Activated CD8-positive, alpha-beta memory T cell treated with anti-CD3 and anti-CD28 coated beads for 4 hours (primary cell): ENCODE measurements at places on chromosomes 13 and 19.

- no peak for DNase-seq
Measured at GRCh38 chr13:28494504-28494777, 487 bp downstream of the FLT1 start.

DNA sequence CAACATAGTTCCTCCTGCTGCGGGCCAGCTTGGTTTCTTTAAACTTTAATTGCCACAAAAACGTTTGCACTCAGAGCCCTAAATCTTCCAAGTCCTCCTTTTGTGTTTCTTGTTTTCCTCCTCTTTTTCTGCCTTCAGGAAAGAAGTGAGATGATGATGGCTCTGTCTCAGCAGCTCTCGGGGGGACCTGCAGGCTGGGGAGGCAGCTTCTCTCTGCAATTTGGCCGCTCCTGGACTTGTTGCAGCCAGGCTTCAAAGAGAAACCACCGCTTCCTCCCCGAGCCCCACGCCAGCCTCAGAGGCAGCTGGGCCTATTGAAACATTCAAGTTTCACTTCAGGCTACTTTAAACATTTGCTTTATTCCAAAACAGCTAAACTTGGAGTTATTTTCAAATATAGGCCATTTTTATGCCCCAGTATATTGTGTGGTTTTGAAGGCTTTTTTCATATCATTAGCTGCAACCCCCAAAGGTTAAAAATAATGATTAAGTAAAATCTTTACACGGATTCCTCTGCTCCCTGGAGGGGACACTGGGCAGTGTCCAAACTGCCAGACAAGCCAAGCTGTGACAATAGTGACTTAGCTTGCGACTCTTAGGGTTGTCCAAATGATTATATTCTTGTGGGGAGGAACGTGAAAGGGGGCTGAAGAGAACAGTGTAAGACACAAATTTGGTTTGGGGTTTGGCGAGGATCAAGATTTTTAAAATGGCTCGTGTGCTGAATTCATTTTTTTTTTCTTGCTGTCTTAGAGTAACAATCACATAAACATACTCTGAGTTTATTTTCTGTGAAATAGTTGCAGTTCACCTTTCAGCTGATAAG is 330.8 kb downstream of the DLEU7 start:
- DNase-seq, result no peak

DNA sequence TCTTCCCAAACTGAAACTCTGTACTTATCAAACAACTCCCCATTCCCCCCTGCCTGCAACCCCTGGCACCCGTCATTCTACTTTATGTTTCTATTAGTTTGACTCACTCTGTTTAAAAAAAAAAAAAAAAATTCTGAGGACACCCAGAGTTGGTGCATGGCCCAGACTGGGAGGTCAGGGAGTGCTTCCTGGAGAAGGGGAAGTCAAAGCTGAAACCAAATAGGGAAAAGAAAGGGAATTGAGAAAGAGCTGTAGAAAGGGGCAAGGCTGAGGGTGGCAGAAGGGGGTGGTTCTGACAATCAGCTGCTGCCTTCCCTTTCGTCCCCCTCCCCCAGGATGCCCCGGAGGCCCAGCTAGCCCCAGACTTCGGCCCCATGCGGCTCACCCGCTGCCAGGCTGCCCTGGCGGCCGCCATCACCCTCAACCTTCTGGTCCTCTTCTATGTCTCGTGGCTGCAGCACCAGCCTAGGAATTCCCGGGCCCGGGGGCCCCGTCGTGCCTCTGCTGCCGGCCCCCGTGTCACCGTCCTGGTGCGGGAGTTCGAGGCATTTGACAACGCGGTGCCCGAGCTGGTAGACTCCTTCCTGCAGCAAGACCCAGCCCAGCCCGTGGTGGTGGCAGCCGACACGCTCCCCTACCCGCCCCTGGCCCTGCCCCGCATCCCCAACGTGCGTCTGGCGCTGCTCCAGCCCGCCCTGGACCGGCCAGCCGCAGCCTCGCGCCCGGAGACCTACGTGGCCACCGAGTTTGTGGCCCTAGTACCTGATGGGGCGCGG is 9.0 kb upstream of the STRN4 start:
- no peak for DNase-seq

GRCh38 chr19:5809053-5809452 is 4.2 kb downstream of the NRTN start:
- DNase-seq, result no peak

DNA sequence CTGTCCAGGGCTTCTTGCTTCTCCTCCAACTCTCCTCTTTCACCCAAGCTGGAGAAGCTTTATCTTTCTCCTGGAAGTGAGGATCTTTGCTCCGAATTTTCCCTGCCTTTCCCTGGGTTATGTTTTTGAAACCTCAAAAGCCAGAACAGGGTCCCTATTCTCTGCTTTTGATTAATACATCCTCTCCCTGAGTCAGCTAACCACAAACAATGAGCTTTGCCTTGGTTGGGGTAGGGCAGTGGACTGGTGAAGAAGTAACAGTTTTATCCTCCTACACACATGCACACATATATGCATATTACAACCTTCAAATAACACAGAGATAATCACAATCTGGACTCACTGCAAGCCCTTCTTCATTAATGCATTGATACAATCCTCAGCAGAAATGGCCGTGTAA is 44.6 kb downstream of the DLEU7 start:
- DNase-seq, result no peak

- DNase-seq, result no peak
Measured at GRCh38 chr13:111882351-111882750, 184.6 kb upstream of the SOX1 start.

- peak; percentile 84 for DNase-seq
Measured at GRCh38 chr19:48835734-48836088, 580 bp downstream of the HSD17B14 start.

DNA sequence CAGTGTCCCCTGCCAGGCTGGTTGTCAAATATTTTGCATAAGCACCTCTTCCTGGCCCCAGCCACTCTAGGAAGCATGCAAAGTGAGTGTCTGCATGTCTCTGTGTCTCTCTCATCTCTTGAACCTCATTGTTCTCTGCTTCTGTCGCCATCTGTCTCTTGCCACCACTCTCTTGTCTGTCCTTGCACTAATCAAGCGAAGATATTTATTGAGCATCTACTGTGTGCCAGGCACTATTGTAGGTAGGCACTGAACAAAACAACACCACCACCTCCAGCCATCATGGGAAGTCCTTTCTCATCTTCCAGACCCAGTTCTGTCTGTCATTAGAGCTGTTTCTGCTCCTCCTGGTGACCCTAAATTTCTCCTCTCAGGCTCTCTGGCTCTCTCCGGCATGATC is 52.0 kb upstream of the SHKBP1 start:
- DNase-seq, result no peak
